Cortex of kidney (tissue), 1 donor: ENCODE measurements at places on chromosomes 5 and 9.

- DNase-seq = no peak
Observed at GRCh38 chr5:173557123-173557903, 59.1 kb downstream of the BOD1 start.

GRCh38 chr9:19049917-19050636 is 850 bp downstream of the RRAGA start:
- no peak for DNase-seq

DNA sequence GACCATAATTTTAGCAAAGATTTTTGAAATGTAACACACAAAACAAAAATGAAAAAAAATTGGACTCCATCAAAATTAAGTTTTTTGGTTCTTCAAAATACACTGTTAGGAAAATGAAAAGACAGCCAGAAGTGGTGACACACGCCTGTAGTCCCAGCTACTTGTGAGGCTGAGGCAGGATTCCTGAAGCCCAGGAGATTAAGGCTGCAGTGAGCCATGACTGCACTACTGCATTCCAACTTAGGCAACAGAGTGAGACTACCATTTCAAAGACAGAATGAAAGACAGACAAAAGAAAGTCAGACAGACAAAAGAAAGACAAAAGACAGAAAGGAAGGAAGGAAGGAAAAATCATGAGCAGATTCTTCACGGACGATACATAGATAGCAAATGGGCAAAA is 7.5 kb downstream of the DIAPH1 start:
- no peak for DNase-seq

- no peak for DNase-seq
Observed at GRCh38 chr5:38426490-38426889, 130.0 kb downstream of the LIFR start.

DNA sequence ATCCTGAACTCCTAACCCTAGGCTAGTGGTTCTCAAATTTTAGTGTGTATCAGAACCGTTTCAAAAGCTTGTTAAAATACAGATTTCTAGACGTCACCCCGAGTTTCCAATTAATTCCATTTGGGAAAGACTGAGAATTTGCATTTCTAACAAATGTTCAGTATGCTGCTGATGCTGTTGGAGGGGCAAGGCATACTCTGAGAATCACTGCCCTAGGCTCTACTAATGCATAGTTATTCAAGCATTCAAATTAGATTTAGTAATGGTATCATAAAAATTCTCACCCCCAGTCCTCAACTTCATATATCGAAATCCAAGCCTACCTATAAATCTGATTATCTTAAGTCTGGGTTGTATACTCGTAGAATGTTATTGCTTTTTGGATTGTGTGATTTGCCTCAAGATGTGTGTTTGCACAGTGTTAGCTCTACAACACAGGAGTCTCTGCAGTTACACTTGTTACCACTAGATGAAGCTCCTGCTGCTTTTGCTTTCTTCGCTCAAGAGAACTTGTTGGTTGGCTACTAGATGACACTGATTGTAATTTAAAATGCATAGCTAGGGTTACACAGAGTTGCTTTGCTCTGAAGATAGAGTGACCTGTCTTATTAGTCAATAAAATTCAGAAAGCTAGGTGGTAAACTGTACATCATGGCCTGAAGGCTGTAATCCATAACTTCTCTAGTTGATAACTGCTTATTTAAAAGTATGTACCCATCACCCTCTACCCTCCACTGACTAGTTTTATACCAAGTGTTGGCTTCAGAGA is 7.5 kb upstream of the ERAP2 start:
- no peak for DNase-seq

- DNase-seq = no peak
Observed at GRCh38 chr9:111897601-111898137, 1.1 kb downstream of the UGCG start.

DNA sequence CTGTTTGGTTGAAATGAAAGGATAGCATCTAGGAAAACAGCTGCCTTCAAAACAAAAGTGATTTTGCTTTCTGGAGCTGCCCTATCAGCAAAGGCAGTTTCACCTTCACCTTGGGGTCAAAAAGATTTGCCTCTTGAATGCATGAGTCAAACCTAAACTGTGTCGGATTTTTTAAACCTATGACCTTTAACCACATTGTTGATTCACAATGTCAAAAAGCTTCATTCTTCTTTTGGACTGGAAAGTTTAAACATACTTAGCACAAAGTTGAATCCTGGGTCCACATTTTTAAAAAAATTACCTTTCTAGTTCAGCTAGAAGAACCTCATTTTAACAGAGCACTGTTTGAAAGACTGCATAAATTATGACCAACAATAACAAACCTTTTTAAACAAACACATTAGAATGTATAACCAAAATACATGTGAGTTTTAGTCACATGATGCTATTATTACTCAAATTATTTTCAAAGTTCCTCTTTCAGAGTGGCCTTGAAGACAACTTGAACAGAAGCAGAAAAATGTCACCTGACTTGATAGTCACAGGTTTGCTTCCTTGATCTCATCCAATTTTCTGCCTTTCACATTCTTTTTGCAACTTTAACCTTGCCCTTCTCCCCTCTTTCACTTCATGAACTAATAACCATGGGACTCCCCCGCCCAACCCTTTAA is 109.7 kb upstream of the LHFPL2 start:
- DNase-seq = no peak

GRCh38 chr9:13291718-13292117 is 12.2 kb upstream of the MPDZ start:
- no peak for DNase-seq

- no peak for DNase-seq
Observed at GRCh38 chr5:76811214-76811613, 7.6 kb upstream of the F2RL1 start.
